ENCODE measurements at places on chromosomes 5 and 9.
A peak's percentile ranks its signal among the peaks of the same experiment; 100 is the strongest.

GRCh38 chr5:88269222-88269771, 652 bp upstream of the TMEM161B start:
- DNase-seq: no peak

DNA sequence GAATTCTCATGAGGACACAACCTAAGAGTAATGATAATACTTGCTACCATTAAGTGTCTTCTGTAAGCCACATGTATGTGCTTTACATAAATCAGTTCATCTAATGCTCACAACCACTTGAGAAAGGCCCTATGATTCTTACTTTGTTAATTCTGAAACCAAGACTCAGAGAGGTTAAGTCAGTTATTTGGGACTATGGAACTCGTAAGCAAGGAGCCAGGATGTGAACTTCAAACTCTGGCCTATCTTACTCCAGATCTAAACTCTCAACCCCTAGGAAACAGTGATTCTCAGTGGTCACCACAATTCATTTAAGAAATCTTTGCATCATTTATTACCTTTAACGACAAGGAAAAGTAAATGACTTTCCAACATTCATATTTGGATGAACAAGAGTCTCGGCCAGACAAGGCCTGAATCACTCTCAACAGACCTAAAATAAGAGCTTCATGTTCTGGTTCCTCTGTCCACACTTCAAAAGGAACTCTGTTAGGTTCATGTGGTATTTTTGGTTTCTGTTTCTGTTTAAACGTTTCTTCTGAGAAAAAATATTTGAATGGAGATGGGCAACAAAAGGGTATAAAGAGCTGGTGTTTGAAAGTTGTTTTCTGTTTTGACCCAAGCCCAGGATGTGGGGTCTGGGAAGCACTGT, 104.8 kb downstream of the LPAR1 start:
- no peak for DNase-seq

- no peak for DNase-seq
Observed at GRCh38 chr5:43711496-43711895, 108.5 kb downstream of the NNT start.

GRCh38 chr9:21985964-21986667, 8.1 kb downstream of the CDKN2A start:
- DNase-seq: no peak

DNA sequence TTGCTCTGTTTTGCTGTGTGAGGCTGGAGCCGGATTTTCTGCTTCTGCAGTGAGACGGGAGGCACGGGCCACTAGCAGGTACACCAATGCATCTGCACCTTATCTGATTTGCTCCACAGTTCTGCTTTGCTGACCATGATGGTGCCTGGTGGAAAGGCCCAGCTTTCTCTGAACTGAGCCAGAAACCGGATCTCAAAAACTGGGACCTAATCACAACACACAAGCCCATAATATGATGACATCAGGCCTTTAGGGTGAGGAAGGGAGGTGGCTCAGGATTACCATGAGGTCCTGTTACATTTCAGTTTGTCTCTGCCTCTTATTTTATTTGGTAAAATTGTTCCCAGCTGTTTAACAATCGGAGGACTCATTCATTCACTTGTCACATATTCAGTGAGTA, 49.8 kb downstream of the FGF1 start:
- no peak for DNase-seq

DNA sequence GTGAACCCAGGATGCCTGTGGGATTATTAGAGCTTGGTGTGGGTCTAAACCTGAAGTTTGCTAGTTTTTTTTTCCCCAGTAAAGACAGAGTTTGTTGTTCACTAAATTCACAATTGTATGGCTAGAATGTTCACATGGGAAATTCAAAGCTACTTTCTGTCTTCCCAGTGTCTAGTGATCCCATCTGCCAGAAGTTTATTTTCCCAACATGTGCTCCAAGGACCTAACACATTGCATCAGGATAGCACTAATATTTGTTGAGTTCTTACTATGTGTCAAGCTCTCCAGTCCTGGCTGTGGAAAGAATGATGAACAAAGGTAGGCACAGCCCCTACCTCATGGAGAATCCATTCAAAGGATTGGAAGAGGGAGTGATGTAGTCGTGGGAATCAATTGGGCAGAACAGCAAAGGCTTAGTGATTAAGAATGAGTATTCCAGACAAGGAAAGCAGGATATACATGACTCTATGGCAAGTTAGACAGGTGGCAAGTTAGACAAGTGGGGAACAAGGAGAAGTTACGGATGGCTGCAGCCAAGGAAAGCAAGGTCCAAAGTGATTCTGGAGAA, 521.5 kb upstream of the WWC1 start:
- no peak for DNase-seq

GRCh38 chr5:110908848-110909247, 162.7 kb upstream of the TSLP start:
- DNase-seq: no peak

GRCh38 chr9:128892221-128892921, 10.4 kb downstream of the LRRC8A start:
- peak; percentile 63 for DNase-seq

GRCh38 chr5:144960296-144960695, 789.6 kb downstream of the KCTD16 start:
- DNase-seq: no peak

- DNase-seq: no peak
Observed at GRCh38 chr5:54148067-54148845, 162.1 kb downstream of the ARL15 start.

DNA sequence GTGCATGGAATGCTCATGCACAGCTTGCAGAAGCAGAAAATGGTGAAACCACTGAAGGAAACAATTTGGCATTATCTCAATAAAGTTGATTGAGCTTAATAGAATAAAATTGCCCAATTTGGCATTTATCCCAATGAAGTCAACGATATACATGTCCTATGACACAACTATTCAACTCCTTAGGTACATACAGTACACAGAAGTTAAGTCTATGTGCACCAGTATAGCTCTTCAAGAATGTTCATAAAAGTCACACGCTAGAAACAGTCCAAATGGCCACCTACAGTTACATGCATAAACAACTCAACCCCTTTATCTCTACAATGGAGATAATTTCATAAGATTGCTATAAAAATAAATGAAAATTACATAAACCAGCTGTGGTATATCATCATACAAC, 184.5 kb downstream of the DENND1A start:
- DNase-seq: no peak

GRCh38 chr9:70147651-70148050, 104.0 kb downstream of the MAMDC2 start:
- DNase-seq: no peak

GRCh38 chr9:73093740-73094379, 57.8 kb upstream of the ANXA1 start:
- no peak for DNase-seq

- DNase-seq: no peak
Observed at GRCh38 chr5:170783498-170784247, at the start of gene GABRP. Gene GABRP (plus strand): TSS chr5:170783725. CDS start chr5:170788616, 4,891 bp downstream.

DNA sequence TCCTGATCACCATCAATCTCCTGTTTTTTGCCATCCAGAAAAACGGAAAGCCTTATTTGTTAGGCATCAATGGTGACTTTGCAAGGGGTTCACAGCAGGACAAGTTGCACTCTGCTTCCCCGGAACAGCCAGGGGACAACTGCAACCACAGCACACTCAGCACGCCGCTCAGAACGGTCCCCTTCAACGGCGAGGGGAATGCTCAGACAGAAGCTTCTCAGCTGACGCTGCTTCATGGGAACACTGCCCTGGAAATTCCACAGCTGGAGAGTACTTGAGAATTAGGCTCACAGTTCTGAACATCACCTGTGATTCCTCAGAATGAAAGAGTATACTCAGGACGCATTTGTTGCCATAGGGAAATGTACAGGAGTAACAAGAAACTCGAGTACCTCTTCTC, 40.1 kb upstream of the PLPP6 start:
- DNase-seq: no peak

GRCh38 chr9:127783111-127784008, 2.5 kb upstream of the CDK9 start:
- peak; percentile 88 for DNase-seq

DNA sequence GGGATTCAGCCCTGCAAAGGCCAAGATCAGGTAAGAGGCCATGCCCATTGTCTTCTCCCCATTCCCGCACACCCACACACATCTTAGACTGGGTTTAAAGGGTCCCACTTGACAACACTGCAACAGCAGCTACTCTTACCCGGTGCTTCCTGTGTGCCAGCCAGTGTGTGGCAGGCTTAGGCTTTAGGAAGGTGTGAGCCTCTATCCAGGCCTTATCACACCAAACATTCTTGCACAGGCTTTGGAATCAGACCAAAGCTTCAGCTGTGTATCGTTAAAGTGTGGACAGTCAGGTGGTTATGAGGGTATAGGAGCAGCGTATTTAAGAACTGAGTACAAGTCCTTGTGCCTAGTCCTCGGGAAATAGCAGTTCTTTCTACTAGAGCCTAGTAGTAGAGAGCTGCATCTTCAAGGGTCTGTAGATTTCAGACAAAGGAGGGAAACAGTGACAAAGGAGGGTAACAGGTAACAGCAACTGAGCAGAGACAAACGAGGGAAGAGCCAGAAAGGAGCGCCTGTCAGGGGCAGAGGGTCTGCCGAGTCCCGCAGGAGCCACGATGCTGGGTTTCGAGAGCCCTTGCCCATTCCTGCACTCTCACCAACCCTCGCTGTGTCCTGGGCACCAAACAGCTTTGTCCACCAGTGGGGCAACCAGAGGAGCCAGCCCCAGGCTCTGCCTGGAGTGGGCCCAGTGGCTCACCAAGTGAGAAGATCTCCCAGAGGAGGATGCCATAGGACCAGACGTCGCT, 30.9 kb downstream of the CSF1R start:
- DNase-seq: no peak

GRCh38 chr9:105296877-105297287, 52.4 kb downstream of the SLC44A1 start:
- no peak for DNase-seq

DNA sequence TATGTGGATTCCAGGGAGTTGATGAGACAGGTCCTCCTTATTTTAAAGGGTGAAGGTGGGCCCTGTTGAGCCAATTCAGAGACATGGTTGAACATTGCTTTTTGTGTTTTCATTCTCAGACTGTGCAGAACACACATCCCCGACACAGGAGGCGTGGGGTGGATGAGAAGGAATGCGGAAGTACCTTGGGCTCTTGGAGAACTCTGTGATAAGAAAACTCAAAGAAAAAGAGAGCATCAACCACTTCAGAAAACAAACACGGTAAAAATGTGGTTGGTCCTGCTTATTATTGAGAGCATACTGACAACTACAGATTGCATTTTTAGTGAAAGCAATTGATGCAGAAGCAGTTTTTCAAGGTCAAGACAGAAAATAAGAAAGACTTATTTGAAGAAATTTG, 659.8 kb downstream of the IRX1 start:
- no peak for DNase-seq

GRCh38 chr5:137622850-137623249, 113.0 kb downstream of the KLHL3 start:
- no peak for DNase-seq

DNA sequence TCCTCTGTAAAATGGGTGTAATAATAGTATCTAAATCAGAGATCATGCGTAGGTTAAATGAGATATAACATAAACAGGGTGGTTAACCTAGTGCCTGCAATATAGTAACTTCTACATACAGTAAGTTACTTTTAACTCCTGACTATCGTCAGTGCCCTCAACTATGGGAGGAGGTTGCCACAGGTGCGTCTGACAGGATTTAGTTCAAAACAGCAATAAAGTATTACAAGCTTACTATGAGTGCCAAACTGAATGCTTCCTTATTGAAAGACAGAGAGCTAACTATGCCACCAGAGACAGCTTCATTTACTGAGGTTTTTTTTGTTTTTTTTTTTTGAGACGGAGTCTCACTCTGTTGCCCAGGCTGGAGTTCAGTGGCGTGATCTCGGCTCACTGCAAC, 209.0 kb downstream of the ADAMTSL1 start:
- no peak for DNase-seq

DNA sequence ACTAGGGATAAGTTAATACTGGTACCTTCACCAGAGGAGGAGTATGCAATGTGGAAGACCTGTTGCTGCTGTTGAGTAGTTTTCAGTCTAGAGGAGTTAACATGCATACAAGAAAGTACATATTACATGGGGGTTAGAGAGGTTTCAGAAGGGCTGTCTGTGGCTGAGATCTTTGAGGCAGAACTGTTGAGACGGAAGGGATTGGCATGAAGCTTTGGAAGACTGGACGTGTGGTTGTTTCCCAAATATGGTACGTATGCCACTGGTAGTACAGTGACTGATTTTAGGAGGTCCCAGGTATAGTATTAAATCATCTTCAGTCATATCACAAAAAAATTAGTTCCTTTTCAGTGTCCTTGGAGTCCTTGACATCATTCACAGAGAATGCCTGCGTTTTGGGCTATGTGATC, 17.6 kb downstream of the TNFAIP8 start:
- DNase-seq: no peak

DNA sequence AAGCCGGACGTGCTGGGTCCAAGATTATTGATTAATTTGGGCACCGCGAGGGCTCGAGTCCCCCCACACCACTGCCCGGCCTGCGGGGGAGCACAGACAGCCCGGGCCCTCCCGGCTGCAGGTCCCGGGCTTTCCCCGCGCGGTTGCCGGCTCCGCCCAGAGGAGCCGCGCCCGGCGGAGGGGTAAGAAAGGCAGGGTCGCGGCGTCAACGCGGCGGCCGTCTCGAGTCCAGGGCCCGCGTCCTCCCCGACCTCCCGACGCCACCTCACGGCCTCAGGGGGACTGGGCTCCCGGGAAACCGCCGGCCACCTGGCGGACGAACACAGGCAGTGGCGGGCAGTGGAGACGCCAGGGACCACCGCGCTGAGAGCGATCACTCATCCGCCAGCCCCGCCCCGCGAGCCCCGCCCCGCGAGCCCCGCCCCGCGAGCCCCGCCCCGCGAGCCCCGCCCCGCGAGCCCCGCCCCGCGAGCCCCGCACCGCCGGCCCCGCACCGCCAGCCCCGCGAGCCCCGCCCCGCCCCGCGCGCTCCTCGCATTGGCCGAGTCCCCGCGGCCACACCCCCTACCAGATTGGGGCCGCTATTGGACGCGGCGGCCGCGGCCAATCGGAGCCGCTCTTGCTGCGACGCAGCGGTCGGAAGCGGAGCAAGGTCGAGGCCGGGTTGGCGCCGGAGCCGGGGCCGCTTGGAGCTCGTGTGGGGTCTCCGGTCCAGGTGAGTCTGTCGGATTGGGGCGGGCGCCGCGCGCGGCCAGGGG, at the start of gene MRPL41:
MRPL41 (plus strand) TSS at position 616 of the 758 bp plus-strand sequence. CDS start 203 bp downstream, outside the sequence.
- DNase-seq: peak; percentile 83
